A172 (cell line): ENCODE measurements at places on chromosomes 3 and 15.

DNA sequence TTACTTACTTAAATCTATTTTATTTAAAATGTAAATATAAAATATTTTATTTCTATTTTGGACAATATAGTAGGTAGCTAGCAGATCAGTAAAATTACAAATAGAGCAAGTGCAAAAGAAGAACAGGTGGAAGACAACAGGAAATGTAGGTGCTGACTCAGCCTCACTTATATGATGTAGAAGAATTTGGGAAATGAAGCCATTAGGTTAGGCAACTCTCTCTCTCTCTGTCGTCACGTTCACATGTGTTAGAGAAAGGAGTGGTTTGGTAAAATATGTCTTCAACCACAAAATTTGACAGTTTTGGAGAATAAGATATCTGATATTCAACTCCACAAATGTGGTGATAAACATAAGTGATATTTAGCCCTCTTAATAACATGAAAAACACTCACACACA, 532.5 kb upstream of the KCNMB2 start:
- no peak for DNase-seq

DNA sequence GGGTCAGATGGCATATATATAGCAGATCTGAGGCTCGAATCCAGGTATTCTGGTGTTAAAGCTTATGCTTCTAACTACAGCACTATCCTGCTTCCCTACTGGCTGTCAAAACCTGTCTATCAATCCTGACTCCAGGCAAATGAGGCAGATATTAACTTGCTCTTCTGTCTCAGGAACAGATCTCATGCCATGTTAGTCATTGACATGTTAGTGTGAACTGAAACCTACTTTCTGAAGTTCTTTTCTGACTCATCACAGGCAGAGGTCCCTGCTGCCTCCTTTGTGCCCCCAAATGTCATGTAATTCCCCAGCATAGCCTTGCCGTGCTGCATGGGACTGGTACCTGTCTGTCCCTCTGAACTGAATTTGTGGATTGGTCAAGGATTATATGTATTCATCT, 125.0 kb upstream of the SMAD3 start:
- DNase-seq: no peak

DNA sequence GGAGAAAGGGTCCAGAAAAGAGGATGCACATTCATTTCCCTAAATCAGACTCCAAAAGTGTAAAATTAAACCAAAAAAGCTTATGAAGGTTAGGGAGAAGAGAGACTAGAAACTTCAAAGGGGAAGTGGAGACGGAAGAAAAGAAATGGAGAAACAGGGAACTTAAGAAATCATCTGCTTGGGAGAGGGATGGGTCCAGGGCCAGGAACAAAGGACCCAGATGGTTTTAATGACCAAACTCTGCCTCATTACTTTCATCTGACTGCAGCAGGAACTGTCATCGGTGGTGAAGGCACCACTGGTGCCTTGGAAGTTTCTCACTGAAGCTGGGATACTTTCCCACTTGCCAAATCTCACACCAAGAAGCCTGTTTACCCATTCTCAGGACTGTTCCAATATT, 70.5 kb upstream of the SLC4A7 start:
- DNase-seq: no peak

GRCh38 chr3:124320976-124321375, 329.1 kb upstream of the ROPN1 start:
- no peak for DNase-seq

- no peak for DNase-seq
Measured at GRCh38 chr3:31357451-31357850, 175.3 kb upstream of the STT3B start.

- no peak for DNase-seq
Measured at GRCh38 chr3:27289769-27290413, 79.3 kb downstream of the NEK10 start.

- DNase-seq: peak; percentile 4
Measured at GRCh38 chr3:173045770-173046382, 95.2 kb downstream of the SPATA16 start.

DNA sequence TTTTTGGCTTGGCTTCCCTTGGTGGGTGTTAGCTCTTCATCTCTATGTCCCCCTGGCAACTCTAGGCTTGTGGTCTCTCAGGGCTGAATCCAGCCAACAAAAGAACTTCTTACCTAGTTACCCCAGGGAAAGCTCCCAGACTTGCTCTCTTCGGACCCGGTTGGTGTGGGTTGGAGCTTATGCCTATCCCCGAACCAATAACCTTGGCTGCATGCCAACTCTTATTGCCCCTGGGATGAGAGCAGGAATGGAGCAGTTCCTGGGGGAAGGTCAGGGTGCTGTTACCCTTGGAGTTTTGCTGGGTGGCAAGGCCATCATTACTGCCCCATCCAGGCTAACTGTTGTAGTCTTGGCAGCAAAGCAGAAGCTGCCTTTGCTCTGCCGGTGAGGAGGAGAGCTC, 147.8 kb downstream of the CACNA1D start:
- no peak for DNase-seq

DNA sequence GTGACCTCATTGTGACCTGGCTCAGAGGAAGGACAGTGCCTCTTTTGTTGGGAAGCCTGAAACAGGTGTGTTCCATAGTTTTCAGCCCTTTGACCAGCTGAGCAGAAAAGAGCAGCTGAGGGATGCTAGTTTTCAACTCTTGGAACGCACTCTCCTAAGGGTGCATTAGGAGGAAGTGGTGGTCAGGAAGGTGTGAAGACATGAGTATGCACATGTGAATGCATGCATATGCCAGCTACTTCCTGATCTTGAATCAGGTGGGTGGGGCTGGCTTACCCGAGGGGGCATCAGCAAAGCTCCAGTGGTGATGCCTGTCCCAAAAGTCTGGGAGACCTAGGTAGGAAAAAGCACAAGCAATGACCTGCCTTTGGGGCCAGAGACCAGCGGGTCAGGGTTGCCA, 23.3 kb upstream of the CEMIP start:
- no peak for DNase-seq

DNA sequence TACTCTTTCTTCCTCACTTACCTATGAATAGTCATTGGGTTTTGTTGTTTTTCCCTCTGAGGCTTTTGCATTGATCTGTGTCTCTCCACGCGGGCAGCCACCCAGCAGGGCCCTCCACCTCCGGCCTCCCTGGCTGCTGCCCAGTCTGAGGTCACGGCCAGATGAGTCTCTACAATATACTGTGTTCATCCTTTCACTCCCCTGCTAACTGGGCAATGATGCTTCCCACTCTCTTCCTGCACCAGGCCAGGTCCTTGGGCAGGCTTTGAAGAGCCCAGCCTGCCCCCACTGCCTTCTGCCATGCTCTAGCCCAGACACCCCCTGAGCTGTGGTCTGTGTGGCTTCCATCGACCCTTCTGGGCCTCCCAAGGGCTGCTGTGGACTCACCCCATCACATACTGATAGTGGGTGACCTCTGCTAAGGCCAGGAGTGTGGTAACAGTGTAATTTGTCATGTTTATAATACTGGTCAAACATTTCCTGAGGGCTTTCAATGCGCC, 18.0 kb downstream of the PDIA5 start:
- no peak for DNase-seq

- no peak for DNase-seq
Measured at GRCh38 chr3:183275418-183275817, 22.4 kb downstream of the B3GNT5 start.

DNA sequence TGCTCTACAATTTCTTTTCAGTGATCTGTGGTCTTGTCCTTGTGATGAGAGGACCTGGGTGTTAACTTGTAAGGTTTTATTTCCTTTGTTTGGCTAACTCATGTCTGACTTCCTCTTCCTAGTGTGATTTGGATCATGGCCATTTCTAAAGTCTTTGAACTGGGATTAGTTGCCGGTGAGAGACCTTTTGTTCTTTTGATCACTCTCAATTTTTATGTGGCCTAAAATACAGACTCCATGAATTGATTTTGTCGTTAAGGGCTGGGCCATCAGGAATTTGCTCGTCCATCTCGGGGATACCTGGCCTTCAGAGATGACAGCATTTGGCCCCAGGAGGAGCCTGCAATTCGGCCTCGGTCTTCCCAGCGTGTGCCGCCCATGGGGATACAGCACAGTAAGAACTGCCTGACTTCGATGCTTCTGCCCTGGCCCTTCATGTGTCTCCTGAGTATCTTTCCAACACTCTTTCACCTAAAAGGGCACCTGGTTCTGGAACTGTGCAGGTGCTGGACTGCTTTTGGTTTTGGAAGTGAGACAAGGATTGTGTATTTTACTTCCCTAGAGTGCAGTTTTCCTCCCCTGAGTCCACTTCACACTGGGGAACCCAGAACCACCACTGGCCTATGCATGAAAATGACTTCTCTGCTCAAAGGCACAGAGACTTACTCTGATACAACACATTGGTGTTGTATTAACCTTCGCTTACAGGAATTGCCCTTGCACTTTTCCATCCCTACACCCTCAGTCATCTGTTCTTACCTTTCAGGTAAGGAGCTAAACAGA, 13.1 kb upstream of the LRRC2 start:
- DNase-seq: no peak

DNA sequence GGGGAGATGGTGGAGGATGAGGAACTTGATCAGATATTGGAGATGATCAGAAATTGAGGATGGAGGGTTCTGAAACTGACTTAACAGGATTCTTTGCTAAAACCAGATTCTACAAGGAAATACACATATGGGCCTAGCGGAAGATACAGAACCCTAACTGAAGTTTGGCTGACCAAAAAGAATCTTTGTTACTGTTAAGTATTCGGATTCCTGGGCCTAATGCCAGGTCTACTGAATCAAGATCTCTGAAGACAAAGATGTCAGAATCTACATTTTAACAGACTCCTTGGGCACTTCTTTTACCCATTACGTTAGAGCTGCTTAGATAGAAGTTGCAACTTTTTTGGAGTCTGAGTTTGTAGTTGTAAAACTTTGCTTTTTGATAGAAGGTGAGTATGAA, 137.7 kb downstream of the FNDC3B start:
- no peak for DNase-seq

DNA sequence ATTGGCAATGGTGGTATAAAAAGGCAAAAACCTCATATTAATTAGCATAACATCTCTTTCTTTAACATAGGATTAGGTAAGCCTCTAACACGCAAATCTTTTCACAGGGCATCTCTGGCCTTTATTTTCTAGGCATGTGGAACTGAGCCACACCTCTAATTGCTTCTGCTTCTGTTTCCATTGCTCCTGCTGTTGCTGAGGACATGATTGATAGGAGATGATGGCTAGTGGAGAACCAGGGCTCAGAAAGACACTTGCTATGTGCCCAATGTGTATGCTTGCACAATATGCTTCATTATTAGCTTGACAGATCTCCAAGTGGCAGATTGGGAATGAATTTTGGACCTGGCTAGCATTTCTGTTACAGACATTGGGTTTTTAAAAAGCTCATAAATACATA, 114.5 kb downstream of the EPHA3 start:
- DNase-seq: no peak

- DNase-seq: peak; percentile 53
Measured at GRCh38 chr3:66938338-66938963, 59.7 kb upstream of the KBTBD8 start.

GRCh38 chr3:168383573-168383972, 287.8 kb upstream of the GOLIM4 start:
- DNase-seq: no peak

DNA sequence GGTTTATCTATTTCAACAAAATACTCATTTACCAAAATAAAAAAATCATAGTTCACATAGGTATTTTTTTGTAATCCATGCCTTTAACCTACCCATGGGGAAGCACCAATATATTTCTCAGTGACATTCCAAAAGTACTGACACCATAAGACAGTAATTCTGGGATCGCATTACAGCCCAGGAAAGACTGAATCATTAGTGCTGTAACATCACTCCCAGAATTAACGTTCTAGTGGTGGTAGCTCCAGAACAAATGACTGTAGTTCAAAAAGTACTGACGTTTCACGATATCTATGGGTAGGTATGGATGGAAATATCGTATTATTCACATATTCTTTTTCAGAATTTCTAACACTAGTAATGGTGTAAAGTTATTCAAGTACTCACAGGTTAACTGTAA, 54.3 kb upstream of the NEK10 start:
- DNase-seq: peak; percentile 59

- DNase-seq: no peak
Measured at GRCh38 chr3:154943981-154944380, 136.1 kb upstream of the MME start.

GRCh38 chr15:74768771-74769342, 13.0 kb upstream of the CSK start:
- DNase-seq: peak; percentile 42
